Caco-2 (cell line): ENCODE measurements at places on chromosomes 6 and 20.

DNA sequence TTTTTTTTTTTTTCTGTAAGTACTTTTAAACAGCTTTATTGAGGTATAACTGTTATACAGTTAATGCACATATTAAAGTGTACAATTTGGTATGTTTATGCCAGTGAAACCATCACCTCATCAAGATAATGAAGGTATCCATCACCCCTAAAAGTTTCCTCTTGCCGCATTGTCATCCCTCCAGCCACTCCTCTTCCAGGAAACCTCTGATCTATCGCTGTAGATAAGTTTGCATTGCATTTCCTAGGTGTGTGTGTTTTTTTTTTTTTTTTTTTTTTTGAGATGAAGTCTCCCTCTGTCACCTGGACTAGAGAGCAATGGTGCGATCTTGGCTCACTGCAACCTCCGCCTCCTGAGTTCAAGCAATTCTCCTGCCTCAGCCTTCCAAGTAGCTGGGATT is 3.1 kb downstream of the SLX4IP start:
- DNase-seq, result no peak

DNA sequence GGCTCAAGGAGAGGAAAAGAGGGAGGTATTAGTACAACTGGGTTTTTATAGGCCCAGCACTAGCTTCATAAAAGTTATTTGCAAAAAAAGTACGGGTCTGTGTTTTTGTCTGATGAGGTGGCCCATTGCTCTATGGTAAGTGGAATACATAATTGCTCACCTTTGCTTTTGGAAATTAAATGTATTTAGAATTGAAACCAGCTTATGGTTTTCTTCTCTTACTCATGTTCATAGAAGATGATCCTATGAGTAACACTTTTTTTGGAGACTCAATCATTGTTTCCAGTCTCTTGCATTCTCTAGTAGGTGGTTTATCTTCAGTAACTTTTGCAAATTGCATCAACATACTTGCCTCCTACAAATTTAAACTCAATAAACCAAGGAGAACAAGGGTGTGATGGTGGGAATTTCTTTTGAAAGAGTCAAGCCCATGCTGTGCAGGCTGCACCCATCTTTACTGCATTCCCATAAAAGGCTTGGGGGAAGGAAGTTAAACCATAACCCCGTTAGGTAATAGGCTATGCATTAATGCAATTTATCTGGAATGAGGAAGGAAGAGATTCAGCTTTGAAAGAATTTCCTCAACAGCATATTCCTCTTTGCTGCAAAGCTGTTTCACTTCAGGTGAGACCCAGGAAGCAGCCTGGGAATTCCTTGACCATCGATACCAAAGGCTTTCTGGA is 48.5 kb upstream of the EDN1 start:
- peak; percentile 50 for DNase-seq

DNA sequence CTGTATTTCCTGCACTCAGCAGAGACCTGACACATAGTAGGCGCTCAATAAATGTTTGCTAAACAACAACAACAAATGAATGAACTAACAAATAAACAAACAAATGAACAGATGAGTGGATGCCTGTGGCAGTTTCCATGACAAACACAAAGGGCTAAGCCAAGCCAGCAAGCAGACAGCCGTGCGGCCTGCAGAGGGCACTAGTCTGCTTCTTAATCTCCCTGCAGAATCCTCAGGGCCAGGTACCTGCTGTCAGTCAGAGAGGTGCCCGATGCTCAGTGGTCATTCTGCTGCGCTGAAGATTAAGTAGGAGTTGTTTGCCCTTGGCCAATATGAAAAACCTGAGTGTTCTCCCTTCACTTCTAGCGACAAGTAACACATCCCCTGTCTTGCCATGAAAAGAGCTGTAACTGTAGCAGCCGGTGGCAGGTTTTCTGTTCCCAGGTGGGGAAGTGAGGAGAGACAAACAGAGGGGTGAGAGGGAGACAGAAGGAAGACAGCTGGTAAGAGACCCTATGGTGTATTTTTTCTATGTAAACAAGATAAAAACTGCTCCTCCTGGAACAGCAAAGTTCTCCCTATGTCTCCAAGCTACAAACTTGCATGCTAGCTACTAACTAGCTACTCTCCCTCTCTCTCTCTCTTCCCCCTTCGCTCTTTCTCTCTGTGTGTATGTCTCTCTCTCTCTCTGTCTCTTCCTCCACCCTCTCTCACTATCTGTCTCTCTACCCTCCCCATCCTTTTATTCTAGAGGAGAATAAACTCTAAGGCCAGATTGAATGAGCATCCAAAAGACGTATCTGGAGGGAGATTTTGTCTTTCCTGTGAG is at the start of gene MC3R:
MC3R (plus strand) TSS at position 779 of the 829 bp plus-strand sequence. CDS start 112 bp downstream, outside the sequence.
- DNase-seq, result peak; percentile 86

GRCh38 chr6:53858196-53858595 is 63.4 kb downstream of the LRRC1 start:
- no peak for DNase-seq

DNA sequence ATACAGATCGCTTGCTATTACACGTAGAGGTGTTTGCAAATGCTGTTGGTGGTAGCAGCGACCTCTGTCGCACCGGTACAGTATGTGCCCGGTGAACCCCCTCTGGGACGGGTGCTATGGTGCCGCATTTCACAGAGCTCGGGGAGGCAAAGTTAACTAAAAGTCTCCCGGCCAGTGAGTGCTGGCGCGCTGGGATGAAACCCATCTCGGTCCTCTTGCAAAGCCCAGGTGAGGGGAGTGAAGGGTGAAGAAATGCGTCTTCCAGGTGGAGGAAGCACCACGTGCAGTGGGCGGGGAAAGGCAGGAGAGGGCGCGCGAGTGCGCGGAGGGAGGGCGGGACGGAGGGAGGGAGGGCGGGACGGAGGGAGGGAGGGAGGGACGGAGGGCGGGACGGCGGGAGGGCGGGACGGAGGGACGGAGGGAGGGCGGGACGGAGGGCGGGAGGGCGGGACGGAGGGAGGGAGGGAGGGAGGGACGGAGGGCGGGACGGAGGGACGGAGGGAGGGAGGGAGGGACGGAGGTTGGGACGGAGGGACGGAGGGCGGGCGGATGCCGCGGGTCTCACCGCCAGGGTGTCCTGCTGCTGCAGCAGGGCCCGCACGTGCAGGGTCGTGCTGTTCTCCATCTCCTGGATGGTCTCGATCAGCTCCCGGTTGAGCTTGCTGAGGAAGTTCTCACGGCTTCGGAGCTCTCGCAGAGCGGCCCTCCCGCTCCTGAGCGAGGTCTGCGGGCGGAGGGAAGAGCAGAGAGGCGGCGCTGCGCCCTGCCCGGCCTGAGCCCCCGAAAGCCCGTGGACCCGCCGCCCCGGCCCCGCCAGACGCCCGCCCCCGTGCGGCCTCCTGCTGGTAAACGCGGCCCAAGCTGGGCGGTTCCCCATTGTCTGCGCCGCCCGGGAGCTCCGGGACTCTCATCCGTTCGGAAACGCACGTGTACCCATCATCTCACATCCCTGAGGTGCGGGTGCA is 11.7 kb downstream of the C20orf96 start:
- peak; percentile 27 for DNase-seq
